GDM1 (cell line): ENCODE measurements at places on chromosomes 13 and 19.

DNA sequence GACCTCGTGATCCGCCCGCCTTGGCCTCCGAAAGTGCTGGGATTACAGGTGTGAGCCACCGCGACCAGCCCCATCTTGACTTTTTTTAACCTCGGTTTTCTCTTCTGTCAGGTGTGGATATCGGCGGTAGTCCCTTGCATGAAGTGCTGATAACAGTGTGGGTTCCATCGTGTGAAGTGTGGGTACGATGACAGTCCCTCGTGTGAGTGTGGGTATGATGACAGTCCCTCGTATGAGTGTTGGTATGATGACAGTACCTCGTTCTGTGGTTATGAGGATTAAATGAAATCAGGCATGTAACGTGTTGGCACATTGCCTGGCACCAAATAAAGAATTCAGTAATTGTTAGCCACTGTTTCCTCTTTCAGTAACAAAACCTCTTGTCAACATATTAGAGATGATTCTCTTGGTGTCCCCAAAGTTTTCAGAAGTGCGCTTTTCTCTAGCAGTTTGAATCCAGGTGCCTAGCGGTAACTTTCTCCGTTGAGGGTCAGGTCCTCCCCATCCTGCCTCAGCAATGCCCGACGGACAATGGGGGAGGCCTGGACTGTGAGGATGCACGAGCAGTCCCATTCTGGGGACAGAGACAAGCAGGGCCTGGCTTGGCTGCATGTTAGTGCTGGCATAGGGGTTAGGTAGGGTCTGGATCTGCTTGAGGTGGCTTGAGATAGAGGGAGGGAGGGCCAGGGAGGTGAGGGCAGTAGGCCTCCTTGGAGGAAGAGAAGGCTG is 15.3 kb downstream of the GATAD2A start:
- no peak for DNase-seq

GRCh38 chr19:4474514-4475022 is 2.5 kb downstream of the HDGFL2 start:
- no peak for DNase-seq

DNA sequence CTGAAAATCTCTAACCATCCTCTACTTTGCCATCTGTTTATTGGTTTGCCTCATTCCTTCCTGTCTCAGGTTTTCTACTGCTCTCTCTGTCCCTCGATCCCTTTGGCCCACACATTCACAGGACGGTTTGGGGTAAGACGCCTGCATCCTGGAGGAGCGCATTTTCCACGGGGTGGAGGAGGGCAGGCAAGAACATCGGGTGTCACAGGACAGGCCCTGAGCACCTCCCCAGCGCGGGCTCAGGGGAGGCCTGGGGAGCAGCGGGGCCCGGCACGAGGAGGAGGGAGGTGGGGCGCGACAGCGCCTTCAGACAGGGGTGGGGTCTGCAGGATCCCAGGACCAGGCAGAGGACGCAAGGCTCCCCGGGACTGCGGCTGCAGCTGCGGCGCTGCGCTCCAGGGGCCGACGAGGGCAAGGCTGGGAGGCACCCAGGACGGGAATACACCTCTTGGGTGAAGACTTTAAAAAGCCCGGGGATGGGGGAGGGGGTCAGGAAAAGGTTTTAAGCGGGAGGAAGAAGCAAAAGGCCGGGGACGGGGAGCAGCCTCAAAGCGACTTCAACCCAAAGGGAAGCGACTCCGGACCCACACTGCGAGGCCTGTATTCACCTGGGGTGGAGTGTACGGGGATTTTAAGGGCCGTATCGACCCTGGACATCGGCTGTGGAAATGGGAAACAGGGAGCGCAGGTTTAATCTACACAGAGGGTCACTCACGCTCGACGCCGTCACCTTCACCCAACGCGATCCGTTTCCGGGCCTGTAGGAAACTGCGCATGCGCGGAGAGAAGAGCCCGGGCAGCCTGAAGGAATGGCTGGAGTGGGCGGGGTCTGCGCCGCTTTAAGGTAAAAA is at the start of gene ZNF415:
ZNF415 (minus strand) TSS at position 770 of the 851 bp plus-strand sequence. CDS start 10,234 bp downstream, outside the sequence.
- DNase-seq, result peak; percentile 34

DNA sequence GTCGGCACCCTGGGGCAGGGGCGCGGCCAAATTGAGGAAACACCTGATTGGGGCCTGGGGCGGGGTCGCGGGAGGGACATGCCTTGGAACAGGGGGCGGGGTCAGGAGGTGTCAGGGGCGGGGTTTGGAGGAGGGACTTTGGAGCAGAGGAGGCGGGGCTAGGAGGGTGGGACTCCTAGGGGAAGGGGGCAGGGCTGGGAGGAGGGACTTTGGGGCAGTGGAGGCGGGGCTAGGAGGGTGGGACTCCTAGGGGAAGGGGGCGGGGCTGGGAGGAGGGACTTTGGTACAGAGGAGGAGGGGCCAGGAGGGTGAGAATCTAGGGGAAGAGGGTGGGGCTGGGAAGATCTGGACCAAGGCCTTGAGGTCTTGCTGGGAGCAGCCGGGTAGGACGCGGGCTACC is 21.9 kb downstream of the GRIN2D start:
- DNase-seq, result peak; percentile 59

GRCh38 chr13:49681842-49682435 is 9.3 kb downstream of the EBPL start:
- DNase-seq, result no peak

- no peak for DNase-seq
These were observed 47.5 kb upstream of the NDUFS7 start for GRCh38 chr19:1336079-1336684.
